ENCODE measurements at places on chromosomes 5 and 9.
A peak's percentile ranks its signal among the peaks of the same experiment; 100 is the strongest.

DNA sequence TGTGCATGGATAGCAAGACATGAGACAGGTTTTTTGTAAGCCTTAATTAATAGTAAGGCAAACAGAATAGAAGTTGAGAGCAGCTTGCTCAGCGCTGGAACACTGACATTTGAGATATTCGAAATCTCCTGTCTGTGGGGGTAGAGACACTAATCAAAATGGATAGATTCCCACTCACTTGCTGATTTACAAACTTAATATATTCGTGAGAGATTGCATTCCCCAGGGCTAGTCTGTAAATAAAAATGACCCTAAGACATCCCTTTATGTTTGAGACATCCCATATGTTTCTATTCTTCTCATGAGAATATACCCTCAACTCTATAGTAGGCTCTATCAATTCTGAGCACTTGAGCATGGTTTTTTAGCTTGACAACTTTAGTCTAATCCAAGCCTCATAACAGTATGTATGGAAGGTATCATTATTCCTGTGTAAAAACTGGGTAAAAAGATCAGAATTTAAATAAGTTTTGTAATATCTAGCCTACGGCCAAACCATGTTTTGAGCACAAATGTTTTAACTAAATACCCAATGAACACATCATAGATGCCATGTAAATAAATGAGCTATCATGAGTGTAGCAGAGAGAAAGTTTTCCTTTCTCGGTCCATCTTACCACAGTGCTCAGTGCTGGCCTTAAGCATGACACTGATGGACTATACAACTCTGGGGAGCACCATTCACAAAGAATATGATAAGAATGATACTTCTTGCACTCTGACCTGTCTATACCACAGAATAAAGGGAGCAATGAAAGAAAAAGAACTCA is 609.2 kb downstream of the PSAT1 start:
- no peak for DNase-seq

DNA sequence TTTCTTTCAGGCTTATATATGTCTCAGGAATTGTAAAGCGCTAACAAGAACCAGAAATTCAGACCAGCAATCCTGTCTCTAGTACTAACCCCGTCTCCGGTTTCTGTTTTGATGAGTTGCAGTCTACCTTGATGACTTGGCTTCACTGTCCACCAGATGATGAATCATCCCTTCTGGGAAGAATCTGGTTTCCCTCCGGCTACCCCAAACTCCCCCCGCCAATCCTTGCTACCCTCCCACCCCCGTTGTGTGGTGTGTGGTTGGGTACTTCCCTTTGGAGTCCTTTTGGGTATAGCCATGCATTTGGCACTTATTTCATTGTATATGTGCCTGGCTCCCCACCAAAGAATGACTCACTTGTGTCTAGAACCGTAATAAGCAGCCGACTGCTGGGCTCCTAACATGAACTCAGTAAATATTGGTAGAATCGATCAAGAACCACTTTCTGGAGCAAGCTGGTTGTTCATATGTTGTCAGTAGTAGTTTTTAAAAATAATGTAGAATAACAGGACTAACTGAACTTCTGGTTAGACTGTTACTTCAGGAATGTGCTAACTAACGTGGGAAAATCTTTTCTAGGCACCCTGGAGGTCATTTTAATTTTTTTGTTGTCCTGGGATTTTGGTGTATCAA is 8.3 kb upstream of the TGFBI start:
- peak; percentile 98 for DNase-seq

- DNase-seq, result no peak
Observed at GRCh38 chr9:111924281-111924680, 27.7 kb downstream of the UGCG start.

DNA sequence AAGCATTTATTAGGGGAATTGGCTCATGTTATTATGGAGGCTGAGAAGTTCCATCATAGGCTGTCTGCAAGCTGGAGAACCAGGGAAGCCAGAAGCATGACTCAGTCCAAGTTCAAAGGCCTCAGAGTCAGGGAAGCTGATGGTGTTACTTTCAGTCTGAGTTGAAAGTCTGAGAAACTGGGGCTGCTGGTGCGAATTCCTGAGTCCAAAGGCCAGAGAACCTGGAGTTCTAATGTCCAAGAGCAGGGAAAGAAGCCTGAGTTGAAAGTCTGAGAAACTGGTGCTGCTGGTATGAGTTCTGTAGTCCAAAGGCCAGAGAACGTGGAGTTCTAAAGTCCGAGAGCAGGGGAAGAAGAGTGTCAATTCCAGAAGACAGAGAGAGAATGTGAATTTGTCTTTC is 641.1 kb downstream of the ISL1 start:
- DNase-seq, result no peak

DNA sequence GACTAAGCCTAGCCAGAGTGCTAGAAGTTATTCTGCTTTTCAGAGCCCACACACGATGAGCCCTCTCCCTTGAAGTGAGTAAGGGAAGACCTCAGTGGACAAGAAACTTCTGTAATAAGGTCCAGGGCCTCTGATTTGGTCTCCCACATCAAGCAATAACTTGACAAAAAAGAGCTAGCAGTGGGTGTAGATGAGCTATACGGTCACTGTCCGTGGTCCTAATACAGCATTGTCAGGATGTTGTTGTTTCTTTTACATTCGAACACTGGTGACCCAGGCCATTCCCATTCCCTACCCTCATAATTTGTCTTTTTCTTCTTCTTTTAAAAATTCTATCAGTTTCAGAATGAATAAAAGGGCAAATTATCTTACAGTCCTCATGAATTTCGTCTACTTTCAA is 5.2 kb downstream of the PCSK1 start:
- DNase-seq, result peak; percentile 16

GRCh38 chr5:167049043-167049663 is 1242.3 kb upstream of the WWC1 start:
- DNase-seq, result peak; percentile 16

- peak; percentile 51 for DNase-seq
Observed at GRCh38 chr9:88777498-88778312, 213.6 kb upstream of the S1PR3 start.

GRCh38 chr9:86135371-86135770 is 36.0 kb upstream of the GOLM1 start:
- no peak for DNase-seq

DNA sequence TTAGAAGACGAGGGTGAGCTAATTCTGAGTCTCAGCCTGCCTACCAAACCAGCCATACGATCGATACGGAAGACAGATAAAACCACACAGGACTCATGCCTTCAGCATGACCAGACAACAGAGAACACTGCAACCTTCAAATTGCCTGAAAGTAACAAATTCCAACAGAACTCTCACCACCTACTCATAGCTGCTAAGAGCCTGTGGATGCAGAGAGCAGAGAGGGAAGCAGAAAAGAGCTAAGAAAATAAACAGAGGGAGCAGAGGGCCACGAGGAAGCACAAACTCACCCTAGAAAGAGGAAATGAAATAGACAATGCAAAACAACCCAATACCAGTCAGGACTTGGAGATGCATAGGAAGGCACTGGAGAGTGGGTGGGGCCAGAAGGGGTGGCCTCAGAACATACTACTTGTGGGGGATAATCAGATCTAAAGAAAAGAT is 86.7 kb upstream of the TAS2R1 start:
- peak; percentile 81 for DNase-seq

- DNase-seq, result no peak
Observed at GRCh38 chr5:138448481-138449398, 9.9 kb downstream of the REEP2 start.

DNA sequence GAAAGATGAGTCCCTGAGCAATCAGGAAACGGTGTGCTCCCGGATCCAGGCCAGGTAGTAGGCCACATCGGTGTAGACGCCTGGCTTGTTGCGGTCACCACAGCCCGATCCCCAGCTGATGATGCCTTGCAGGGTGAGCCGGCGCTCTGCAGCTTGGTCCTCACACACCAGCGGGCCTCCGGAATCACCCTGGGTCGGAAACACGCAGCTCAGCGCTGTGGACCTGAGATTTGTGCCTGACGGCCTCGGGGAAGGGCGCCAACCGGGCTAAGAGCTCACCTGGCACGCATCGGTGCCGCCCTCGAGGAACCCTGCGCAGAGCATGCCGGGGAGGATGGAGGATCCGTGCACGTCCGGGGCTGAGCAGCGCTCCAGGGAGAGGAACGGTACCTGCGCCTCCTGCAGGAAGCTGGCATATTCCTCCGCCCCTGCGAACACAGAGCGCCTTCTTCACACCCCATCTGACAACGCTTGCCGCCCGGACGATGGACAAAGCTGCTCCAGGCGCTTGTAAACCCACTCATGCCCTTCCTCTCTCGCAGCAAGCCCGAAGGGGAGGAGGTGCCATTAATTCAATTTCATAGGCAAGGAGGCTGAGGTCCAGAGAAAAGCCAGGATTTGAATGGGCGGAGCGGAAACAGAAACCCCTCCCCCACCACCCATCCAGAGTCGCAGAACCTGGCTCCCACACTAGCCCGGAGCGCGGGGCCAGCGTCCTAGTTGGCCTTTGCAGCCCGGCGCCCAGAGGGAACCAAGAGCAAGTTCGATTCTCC is 2.0 kb upstream of the PFN3 start:
- peak; percentile 42 for DNase-seq

DNA sequence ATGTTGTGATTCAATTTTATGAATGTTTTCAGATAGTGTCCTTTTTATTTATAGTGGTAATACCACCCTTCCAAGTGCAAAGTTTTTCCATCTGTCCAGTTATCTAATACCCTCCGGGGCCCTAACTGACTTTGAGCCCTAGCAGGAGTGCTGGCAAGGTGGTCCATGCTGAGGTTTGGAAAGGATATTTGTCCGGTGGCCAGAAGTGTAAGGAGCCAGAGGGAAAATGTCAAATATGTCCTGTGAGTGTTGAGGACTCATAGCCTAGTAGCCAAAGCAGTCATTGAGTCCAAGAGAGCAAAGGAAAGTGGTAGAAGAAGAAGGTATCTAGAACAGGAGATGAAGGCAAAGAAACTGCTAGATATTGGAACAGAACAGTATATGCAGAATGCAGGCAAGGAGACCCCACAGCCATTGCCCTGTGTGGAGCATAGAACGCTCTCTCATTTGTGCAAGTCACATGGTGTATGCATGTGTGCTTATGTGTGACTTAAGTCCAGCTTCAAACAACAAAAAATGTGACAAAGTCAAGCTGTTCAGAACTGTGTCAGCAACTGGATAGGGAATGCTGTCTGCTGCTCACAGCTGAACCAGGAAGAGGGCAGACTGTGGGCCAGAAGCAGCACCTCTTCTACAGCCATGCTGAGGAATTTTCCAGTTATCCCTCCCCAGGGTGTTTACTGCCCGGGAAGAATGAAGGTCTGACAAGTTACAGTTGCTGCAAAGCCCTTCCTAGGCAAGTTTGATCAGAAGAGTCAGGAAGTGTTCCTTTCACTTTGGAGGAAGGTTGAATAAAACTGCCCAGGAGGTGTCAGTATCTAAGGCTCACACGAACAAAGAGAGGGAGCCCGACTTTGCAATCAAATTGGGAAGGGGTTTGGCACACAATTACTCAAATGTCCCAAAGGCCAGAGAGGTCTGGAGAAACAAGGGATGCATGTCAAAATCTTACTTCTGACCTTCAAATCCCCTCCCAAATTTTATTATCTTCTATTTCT is 463.3 kb upstream of the DMAC1 start:
- DNase-seq, result no peak

DNA sequence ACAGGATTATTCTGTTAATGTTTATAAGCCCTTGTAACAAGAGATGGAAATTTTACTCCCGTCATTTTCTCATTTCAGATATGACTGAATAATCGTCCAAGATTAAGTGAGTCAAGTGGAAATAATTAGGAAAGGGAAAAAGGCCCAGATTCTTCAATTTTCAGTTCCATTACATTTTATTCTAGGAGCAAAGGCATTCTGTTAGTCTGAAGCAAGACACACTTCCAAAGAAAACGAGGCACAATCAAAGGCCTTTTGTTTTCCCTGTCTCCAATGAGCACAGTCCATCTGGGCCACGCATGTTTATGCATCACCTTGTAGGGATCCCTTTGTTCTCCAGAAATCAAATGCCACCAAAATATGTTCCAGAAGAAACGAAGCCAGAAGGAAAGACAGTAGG is 382.9 kb upstream of the RFX3 start:
- DNase-seq, result peak; percentile 65

GRCh38 chr5:115530426-115530825 is 14.1 kb downstream of the FEM1C start:
- no peak for DNase-seq

GRCh38 chr5:139867581-139867980 is 72.0 kb downstream of the PSD2 start:
- no peak for DNase-seq

DNA sequence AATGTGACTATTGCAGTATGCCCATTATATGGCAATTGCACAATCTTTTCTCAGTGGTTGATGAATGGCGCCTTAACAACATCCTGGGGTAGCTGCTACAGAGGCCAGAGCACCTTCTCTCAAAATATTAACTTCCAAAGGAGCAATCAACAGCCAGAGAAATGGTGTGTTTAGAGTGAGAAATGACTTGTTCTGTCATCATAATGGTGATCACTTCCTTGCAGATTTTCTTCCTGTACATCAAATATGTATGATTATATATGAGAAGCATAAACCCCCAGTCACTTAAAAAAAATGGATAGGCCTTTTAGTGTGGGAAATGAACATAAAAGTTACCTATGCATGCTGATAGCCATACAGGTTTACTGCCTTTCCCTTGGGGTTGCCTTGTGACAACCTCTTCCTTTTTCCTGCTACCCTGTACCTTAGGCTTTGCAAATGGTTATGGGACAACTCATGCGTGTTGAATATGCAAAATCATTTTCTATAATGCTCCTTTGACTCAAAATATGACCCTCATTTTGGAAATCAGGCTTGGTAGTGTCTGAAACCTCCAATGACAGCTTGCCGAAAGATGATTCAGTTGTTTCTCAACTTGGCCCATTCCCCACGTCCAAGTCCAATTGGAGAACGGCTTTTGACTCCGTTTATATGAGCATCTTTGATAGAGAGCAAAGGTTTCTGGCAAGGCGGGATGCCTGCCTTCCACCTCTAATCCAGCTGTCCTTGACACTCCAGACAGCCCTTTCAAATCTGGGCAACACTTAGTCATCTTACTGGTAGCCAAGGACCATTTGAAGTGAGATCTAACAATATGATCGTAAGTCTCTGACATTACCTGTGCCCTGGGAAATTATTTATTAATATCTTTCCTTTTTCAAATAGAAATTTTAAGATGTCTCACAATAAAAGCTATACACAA is 69.3 kb downstream of the SLC1A1 start:
- no peak for DNase-seq

GRCh38 chr5:145407300-145408047 is 427.7 kb downstream of the PRELID2 start:
- DNase-seq, result no peak

DNA sequence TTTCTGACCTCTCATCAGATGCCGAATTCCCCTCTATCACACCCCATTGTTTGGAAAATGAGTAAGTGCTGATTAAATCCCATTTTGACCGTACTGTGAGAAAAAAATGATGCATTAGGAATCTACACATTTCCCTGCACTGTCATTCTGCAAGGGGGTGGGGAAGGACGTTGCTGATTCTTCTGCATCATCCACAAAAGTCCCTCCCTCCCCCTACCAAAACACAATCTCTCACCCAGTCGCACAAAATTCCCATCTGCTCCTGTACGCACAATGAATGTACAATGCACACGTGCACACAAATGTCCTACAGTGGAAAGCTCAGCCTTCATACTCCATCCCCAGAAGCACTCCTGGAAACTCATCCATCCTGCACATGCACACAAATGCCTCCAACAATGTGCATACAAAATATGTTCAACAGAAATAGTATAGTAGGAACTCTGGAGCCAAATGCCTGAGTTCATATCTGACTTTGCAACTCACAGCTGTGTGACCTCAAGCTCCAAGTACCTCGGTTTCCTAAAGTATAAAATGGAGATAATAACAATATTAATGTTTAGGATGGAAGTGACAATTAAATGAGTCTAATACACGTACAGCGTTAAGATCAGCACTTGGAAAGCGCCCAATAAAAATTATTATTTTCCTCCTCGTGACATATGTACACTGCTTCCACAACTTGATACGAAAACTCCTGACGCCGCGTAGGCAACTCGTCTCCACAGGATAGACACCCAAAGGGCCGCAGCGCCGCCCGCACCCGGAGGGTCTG is 809 bp downstream of the TNIP1 start:
- peak; percentile 73 for DNase-seq

All from astrocyte (in vitro differentiated cells and primary cell).